ENCODE measurements at places on chromosomes 3 and 15.

- no peak for DNase-seq
Measured at GRCh38 chr15:89409184-89410038, 74.8 kb upstream of the POLG start.

DNA sequence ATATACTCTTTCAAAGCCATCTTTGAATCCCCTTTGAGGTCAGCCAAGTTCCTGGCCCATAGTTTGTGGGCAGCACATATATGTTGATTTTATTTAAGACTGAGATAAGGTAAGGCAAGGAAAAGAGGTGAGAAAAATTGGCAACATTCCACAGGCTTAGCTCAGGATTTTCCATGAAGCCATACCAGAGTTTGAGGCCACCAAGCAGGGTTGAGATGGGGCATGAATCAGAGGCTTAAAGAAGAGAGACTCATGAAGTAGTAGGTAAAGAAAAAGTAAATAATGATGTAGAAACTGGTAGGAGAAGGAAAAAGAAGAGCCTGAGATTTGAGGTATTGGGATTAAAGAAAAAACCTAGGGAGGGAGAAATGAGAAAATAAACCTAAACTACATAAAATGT, 89.2 kb downstream of the MYO5A start:
- DNase-seq = no peak

- DNase-seq = no peak
Measured at GRCh38 chr15:71443538-71443937, 328.3 kb downstream of the THSD4 start.

GRCh38 chr3:127475975-127476705, 114.4 kb downstream of the TPRA1 start:
- no peak for DNase-seq

- DNase-seq = no peak
Measured at GRCh38 chr3:191695131-191695814, 234.3 kb downstream of the PYDC2 start.

Measured in NCI-H510A (cell line).